NCI-H460 (cell line): ENCODE measurements at places on chromosomes 1 and 21.

DNA sequence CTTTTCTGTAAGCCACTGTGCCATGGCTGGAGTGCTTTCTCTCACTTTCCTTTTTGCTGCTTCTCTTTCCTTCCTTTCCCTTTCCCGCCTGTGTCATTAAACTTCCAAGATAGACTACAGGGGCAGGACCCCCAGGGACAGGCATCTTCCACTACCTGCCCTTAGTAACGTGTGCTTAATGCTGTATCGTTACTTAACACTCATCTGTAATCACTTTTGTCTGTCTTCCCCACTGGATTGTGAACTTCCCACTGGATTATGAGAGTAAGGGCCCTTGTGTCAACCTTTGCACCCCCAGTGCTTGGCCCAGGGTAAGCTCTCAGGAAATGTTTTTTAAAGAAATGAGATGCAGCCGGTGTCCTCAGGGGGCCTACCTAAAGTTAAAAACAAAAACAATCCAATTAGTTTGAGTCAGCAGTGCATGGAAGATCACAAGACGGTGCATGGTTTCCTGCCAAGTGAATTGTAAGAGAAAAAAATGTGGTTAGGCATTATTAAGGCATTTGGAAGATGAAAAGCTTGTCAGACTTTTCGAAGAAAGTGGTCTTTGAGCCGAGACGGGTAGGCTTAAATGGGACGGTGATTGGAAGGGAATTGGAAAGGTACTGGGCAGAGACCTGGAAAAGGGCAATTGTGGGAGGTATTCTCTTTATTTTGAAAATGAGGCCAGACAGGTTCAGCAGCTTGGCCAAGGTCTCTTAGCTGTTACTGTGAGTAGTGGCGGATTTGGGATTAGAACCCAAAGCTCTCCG, 958 bp downstream of the LYPLAL1 start:
- DNase-seq = no peak

GRCh38 chr1:23984417-23985186, 4.5 kb upstream of the SRSF10 start:
- DNase-seq = no peak

GRCh38 chr1:170970256-170970655, 34.9 kb downstream of the MROH9 start:
- no peak for DNase-seq

GRCh38 chr1:99218572-99218971, 45.7 kb upstream of the PLPPR4 start:
- DNase-seq = no peak

DNA sequence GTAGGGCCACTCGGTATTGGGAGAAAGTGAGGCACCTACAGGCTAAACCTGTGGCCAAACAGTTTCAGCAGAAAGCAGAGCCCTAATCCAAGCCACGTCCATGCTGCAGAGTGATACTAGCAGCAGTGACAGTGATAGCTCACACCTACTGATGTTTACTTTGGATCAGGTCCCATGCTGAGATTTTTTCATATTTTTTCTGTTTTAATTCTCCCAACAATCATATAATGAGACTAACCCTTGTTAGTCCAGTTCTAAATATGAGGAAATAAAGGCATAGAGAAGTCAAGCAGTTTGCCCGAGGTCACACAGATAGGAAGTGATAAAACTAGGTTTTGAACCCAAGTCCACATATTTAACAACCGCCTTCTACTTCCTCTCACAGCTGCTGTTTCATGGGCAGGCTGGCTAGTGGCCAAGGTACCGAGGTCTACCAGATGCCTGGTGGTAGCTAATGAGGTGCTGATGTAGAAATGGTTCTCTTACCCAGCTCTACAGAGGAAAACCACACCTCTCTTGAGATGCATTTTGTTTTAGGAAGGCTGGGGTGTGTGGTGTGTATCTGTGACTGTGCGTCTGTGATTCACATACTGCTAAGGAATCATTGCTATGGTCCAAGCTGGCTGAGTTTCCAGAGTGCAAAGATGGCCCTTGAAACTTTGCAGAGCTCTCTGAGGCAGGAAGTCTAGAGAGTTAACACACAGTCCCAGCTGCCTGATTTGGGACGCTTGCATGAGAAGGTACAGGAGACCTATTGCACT, 80.3 kb upstream of the ARTN start:
- DNase-seq = peak; percentile 77
